ENCODE measurements at places on chromosomes 11 and 22.

DNA sequence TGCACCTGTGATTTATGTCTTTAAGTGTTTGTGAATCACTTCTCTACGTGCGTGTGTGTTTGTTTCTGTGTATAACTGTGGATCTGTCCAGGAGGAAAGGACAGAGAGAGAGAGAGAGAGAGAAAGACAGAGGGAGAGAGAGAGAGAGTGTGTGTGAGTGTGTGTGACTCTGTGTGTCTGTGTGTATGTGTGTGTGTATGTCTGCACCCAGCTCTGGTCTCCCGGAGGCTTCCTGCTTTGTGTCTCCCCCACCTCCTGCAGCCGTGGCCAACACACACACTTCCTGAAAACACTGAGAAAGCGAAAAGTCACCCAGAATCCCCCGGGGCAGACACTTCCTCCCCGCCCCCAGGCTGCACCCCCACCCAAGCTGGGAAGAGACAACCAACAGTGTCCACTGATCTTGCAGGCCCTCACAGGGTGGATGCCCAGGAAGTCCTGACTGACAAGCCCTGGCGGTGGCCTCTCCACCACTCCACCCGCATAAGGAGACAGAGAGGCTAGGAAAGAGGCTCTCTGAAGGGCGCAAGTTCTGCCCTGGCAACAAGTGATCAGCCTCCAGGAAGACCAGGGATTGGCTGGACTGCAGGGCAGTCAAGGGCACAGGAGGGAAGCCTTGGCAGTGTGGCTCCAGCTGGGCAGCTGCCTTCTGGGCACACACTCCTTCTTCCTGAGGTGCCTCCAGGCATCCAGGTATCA, 30.0 kb downstream of the ARAP1 start:
- peak; percentile 81 for DNase-seq

- DNase-seq = no peak
These were observed 17.3 kb downstream of the TTC17 start for GRCh38 chr11:43376065-43376464.

DNA sequence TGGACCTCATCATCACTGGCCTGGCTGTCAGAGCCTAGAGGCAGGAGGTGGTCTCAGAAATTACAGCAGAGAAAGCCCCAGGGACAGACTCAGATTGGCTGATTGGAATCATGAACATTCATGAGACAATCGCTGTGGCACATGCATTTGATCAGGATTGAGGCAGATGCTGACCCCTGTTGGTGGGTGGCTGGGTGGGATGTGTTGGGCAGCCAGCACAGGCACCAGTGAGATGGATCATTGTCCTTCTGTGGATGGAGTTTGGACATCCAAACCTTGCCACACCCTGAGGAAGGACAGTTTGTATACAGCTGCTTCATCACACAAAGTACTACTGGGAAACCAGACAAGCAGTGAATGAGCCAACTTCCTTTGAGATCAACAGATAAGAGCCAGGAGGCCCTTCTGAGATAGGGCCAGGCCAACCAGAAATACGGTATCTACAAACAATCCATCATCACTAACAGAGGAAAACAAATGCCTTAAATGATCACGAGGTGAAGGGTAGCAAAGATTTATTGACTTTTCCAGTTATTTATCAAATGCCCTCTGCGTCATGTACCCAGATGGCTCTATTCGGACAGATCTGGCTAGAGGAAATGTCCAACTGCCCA, 17.3 kb downstream of the COMMD9 start:
- no peak for DNase-seq

DNA sequence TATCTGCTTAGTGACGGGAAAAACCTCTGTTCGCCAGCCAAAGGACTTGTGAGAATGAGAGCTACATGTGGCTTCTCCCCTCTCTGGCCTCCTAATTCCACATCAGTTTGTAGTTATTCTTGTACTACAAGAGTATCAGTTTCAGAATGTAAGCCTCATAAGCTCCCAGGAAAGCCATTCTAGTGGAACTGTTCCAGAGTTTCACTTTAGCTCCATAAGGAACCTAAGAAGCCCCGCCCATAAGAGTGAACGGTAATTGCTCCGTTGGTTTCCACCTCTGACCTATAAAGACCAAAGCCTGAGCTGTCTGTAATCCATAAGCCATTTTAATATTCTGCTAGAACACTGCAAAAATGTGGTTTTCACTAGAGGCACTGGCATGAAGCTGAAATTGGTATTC, 53.0 kb downstream of the SIK3 start:
- no peak for DNase-seq

GRCh38 chr22:44680481-44680894, 21.5 kb upstream of the PRR5 start:
- no peak for DNase-seq

DNA sequence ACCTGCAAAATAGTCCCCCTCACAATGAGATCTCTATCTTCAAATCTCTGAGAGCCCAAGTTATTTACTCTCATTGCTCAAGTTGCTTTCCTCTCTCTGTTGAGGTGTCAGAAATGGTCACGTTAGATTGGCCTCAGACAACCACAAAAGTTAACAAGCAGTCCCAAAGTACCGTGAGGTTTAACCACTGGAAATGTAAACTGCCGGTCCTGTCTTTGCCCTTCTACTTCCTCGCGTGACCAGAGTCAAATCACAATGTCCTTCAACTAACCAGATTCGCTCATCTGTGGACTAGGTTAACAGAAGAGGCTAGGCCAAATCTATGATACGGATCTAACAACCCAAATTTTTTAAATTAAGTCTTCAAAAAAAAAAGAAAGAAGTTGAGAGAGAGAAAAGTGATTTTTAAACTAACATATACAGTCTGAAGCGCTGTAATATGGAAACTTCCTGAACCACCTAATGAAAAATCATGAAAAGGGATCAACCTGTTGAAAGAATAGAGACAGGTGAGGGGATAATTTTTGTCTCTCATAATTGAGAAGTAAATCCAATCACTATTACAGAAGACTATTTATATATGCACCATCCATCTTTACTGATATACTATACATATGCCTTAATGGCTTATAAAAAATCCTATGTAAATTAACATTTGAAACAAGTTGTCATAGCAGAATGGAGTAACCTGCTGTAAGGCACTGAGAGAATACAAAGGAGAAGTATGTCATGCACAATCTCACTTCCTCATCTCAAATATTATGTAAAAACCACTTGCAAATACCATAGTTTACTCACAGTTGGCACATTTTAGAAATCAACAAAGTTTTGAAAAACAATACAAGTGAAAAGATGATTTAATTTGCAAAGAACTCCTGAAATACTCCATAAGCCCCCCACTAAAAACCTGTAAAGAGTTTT, 3.3 kb upstream of the JAML start:
- no peak for DNase-seq

GRCh38 chr11:36142879-36143278, 146.3 kb downstream of the COMMD9 start:
- DNase-seq = no peak

DNA sequence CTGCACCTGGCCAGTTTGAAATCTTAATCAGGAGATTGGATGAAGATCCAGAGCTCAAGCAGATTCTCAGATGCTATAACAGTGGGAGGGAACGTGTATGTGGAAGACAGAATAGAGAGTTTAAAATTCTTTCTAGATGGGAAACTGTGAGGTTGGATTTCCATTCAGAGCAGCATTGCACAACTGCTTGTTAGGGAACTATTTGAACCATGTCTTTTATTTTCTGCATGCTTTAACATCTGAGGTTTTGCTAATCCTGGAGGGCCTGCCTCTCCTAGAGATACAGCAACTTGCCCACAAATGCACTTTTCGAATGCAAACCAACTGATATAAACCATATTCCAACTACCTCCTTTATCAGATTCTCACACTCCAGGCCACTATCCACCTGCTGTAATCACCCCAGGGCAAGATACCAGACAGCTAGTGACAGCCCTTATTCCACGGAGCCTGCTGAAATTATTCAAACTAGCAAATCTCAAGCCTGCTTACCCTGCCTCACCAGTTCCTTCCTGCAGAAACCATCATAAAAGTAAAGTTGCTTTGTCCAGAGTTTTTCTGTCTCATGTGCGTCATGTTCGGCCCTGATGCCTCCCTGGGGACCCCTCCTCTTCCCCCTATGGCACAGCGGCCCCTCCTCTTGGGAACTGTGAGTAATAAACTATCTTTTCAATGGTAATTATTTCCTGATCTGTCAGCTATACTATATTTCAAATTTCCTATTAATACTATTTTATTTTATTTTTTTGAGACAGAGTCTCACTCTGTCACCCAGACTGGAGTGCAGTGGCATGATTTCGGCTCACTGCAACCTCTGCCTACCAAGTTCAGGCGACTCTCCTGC, 18.4 kb upstream of the SEC14L4 start:
- no peak for DNase-seq

DNA sequence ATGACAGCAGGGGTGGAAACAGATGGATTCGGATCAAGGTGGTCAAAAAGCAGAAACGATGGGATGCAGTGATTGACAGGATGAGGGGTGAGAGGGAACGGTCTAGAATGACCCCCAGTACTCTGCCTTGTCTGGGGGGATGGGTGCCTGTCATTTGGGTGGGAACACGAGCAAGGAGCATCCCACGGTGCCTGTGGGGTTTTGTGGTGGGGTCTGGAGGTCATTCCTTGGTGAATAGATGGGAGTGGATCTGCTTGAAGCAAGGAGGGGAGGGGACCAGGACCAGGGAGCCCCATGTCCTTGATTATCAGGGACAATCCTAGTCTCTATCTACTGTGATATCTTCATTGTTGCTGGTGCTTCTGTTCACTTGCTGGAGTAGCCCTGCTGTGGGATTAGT, 8.1 kb upstream of the CERK start:
- no peak for DNase-seq

DNA sequence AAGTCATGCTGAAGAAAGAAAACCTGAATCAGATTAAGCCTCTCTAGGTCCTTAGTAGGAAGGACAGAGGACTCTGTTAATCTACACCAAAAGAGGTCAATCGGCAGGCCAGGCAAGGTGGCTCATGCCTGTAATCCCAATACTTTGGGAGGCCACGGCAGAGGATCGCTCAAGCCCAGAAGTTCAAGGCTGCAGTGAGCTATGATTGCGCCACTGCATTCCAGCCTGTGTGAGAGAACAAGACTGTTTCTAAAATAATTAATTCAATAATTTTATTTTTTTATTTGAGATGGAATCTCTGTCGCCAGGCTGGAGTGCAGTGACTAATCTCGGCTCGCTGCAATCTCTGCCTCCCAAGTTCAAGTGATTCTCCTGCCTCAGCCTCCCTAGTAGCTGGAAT, 4.5 kb downstream of the XRCC6 start:
- no peak for DNase-seq

- DNase-seq = no peak
These were observed 25.7 kb downstream of the ELFN2 start for GRCh38 chr22:37401401-37402183.

- no peak for DNase-seq
These were observed 48.4 kb downstream of the PDE2A start for GRCh38 chr11:72625691-72626413.

- DNase-seq = no peak
These were observed 23.0 kb downstream of the APLNR start for GRCh38 chr11:57214098-57214417.

GRCh38 chr22:45823336-45823735, 151.7 kb downstream of the ATXN10 start:
- no peak for DNase-seq

GRCh38 chr11:70270877-70271648, 573 bp downstream of the PPFIA1 start:
- peak; percentile 45 for DNase-seq

DNA sequence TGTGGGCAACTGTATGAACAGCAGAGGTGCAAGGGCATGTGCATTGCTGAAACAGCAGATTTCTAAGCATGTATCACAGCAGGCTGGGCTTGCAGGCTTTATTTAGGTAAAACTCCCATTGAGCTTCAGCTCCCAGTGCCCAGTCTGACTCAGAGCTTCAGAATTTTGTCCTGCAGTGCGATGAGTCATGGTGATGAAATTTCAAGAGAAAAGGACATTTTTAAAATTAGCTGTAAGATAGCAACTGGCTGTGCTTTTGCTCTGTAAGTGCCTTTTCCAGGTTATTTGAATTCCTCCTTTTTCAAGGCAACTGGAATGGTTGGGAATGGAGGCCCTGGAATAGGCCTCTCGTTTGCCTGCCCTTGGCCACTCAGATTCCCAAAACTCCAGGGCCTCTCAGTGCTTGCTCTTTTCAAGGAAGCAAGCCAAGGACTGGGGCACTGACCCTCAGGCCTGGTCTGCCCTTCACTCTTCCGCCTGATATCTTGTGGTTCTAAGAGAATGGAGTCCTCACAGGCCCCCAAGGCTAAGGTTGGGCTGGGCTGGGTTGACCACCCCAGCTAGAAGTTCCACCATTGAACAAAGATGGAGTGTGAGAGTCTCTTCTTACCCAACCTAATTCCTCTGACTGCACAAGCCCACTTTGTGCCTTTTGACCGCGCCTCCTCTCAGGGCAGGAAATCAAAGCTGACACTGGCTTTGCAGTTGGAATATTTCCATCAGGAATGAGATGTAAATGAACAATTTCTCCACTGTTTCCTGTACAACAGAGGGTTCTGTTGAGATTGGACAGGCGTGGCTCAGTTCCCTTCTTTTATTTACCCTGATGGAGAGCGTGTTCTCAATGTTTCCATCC, 59.5 kb upstream of the PRSS23 start:
- no peak for DNase-seq

- DNase-seq = no peak
These were observed 84.8 kb downstream of the TP53I11 start for GRCh38 chr11:44865866-44866272.

GRCh38 chr11:33724644-33725035, 11.6 kb downstream of the CD59 start:
- DNase-seq = no peak

- no peak for DNase-seq
These were observed 40.4 kb downstream of the KCNC1 start for GRCh38 chr11:17775035-17775348.

DNA sequence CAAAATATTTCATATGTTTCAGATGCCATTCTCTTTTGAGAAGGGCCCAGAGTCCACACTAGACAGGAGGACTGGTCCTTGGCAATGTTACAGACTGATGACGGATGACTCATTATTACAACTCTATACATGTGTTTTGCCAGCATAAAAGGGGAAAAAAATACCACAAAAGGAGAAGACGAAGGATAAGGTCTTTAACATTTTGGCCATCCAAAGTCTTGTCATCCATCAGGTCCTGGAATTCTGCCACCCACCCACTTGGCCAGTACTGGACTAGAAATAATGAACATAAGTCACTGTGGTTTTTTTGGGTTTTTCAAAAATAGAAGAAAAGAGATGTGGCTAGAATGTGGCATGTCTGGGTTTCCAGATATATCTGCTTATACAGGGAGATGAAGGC, 57.7 kb upstream of the BDNF start:
- DNase-seq = no peak
